Heart left ventricle (tissue), 16 donors: ENCODE measurements at places on chromosomes 12 and 14.
A peak's percentile ranks its signal among the peaks of the same experiment; 100 is the strongest.

DNA sequence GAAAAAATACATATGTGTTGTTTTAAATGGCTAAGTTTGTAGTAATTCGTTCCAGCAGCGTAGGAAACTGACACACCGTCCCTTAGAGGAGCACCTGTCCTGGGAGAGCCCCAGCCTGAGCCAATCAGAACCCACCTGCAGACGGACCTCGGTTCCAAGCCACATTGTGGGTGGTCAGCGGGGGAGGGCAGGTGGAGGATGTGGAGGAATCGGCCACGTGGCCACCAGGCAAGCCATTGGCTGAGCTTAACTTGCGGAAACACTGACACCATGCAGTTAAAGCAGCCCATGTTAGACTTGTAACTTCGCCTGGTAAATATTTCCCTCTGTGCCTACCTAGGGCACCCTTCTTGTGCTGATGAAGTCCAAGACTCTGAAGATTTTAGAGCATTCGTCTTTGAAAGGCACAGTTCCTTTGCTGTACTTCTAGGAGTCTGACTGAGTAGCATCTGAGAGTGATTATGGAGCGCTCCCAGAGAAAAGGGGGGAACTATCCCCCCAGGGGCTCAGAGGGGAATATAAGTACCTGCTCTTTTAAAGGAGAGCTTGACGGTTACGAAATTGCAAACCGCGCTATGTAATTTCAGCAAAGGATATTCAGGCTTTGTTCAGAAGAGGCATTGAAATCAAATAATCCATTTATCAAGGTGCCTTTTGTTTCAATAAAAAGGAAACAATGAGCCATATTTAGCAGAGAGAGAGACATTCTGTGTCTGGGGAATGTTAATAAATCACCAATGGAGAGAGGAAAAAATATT is 135.7 kb downstream of the TMEM132C start:
- DNase-seq: no peak

DNA sequence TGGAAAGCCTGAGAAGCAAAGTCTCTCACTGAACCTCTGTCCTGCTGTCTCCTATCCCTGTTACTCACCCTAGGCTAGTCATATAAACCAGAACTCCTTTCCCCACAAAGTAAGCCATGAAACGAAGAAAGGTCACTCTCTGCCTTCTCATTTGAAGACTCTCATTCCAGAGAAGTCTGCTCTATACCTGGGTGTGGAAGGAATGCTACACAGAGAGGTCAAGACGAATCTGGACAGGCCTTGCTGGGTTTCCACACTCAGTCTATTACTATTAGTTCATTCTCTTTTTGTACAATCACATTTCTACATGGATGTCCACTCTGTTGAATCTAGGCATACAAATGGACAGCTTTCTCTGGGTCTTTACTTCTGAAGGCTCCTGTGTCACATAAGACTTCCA is 2.4 kb upstream of the AEBP2 start:
- no peak for DNase-seq

- no peak for DNase-seq
Observed at GRCh38 chr12:19630536-19630935, 191.2 kb downstream of the AEBP2 start.

GRCh38 chr12:76451528-76451927 is 103.3 kb upstream of the BBS10 start:
- DNase-seq: no peak

DNA sequence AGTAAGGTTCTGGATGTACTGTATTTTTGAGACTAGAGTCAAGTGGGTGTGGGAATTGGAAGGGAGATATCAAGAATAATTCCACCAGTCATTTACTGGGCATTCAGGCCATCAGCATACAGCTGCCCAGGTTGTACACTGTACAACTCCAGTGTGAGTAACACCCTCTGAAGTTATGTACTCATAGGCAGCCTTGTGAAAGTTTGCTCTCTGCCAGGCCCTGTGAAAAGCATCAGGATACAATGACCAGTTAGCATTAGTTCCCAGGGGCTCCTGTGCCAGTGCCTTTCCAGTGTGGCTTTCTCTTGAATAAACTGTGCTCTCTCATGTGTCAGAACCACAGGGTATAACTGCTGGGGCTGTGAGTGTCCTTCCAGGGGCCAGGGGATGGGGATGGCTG is 89.7 kb downstream of the LGMN start:
- no peak for DNase-seq

- DNase-seq: no peak
Observed at GRCh38 chr12:510071-510825, 50.5 kb downstream of the B4GALNT3 start.

GRCh38 chr12:55703288-55703687 is 4.4 kb downstream of the ITGA7 start:
- DNase-seq: peak; percentile 72

GRCh38 chr12:56679883-56680575 is 8.1 kb downstream of the PTGES3 start:
- no peak for DNase-seq

DNA sequence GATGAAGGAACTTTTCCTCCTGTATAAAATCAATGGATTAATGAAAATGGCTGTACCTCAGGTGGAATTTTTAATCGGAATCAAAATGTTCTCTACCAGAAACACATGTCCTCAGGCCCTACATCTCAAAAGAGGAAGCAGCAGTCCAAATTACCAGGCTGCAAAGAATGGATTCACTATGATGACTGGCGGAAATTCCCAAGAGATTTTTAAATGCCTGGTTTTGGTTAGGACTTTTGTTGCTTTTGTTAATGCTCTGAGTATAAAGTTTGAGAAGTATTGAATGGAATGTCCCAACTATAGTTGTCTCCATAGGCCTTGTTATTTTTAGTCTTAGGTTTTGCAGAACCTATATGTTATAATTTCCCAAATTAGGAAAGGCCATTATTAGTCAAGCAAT is 11.2 kb upstream of the IFNG start:
- DNase-seq: no peak

DNA sequence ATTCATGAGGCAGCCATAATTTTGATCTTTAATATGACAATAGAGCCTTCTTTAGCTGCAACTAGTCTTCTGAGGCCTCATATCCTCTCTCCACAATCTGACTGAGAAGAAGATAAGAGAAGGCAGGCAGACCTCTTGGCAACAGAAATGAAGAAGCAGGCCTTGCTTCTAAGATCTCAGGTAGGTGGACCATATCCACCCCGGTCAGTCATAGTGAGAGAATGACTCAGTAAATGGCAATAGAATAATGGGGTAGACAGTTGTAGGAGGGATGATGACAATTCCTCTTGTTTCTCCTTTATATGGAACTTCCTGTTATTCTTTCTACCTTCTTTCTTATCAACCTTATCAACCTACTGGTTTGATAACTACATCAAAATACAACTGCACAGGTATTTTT is 246.7 kb upstream of the G2E3 start:
- DNase-seq: no peak

GRCh38 chr14:102795060-102795925 is 18.0 kb downstream of the TRAF3 start:
- DNase-seq: peak; percentile 70

DNA sequence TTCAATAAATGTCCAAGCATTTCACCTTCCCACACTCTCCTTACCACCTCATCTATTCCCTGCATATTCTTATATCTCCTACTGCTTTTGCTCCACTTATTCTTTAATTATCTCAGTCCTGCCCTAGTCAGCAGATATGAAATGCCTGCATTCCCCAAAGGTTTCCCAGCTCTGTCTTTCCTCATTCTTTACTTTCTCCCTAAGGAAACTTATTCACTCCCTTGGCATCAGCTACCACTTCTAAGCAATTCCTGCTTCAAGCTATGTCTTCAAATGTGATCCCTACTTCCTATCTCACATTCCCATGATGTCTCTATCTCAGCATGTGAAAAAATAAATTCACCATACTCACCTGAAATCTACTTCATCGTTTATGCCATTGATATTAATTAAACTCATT is 111.8 kb downstream of the CAPZA3 start:
- DNase-seq: no peak

GRCh38 chr12:88985011-88985410 is 367.3 kb downstream of the DUSP6 start:
- DNase-seq: no peak

- peak; percentile 64 for DNase-seq
Observed at GRCh38 chr12:53190108-53190729, 9.5 kb upstream of the CSAD start.

DNA sequence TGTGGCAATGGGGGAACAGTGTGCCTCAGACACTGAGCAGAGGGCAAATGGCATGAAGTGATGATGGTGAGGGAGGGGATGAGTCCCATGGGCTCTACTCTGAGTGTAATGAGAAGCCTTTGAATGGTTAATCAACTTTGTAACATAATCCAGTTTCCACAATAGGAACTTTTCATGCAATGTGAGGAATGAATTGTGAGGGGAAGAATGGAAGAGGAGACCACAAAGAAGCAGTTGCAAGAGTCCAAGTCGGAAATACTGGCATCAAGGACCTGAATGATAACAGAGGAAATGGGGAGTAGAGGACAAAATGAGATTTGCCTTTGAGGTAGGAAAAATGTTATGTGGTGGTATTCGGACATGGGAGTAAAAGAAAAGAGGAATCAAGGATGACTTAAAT is 476.9 kb upstream of the PRICKLE1 start:
- no peak for DNase-seq

- no peak for DNase-seq
Observed at GRCh38 chr14:62455446-62455845, 589.8 kb downstream of the KCNH5 start.

- no peak for DNase-seq
Observed at GRCh38 chr14:73800970-73801515, 50.6 kb upstream of the PTGR2 start.

DNA sequence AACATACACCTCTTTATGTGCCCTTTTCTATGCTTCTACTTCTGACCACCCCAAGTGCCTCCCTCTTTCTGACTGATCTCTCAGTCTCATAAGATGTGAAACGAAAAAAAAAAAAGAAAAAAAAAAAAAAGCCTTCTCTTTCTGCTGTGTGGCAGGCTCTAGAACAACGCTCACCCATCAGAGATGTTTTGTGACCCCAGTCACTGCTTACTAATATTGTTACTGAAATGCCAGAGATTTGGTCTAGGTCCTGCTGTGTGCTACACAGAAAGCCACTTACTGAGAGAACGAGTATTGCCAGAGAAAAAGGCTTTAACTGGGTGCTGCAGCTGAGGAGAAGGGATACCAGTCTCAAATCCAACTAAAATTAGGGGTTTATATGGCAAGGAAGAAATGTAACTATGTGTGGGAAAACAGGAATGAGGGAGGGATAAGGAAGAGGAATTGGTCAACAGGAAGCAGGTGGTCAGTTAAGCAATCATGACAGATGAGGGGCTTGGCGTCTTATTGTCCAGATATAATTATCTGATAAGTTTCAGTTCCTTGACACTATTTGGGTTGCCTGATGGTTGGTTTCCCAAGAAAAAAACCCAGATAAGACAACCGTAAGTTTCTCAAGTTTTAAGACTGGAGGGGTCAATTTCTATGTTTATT is 149.0 kb downstream of the NAV3 start:
- no peak for DNase-seq

GRCh38 chr12:64566831-64567517 is 43.3 kb upstream of the RASSF3 start:
- DNase-seq: no peak

DNA sequence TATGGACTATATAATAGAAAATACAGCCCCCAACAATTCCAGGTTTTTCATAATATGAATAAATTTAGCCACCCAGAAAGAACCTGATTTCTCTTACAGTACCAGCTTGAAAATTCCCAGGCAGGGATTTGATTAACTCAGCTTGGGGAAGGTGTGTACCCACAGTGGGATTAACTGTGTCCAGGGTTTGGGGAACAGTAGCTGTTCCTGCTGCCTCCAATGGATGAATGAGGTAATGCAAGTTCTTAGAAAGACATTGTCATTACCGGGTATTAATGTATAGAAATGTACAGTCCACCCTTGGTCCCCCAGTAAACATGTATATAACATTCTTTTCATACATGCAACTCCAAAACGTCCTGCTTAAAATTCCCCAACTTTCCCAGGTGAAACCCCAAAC is 115.6 kb downstream of the LRIG3 start:
- no peak for DNase-seq
